Activated gamma-delta T cell treated with anti-CD3 and anti-CD28 coated beads, Interleukin-2, amount 50 U/mL, for 16 hours (primary cell): ENCODE measurements at places on chromosomes 1 and 21.

- no peak for DNase-seq
Observed at GRCh38 chr1:15120251-15120945, 33.1 kb upstream of the TMEM51 start.

DNA sequence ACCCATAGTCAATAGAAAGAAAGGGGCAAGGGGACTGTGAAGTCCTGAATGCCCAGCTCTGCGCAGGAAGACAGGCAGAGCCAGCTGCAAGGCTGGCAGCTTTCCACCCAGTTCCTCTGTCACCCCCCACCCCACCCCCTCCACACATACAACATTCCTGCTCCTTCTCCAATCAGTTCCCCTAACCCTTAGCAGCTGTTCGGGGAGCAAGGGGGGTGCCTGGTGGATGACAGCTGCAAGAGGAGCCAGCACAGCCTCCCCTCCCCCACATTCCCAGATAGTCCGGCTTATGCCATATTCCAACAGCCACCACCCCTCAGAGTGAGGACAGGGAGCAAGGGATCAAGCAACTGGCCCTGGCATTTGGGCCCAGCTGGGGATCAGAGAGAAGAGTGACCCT, 9.7 kb downstream of the ARHGEF2 start:
- no peak for DNase-seq

GRCh38 chr21:31903896-31904295, 31.1 kb downstream of the HUNK start:
- no peak for DNase-seq

DNA sequence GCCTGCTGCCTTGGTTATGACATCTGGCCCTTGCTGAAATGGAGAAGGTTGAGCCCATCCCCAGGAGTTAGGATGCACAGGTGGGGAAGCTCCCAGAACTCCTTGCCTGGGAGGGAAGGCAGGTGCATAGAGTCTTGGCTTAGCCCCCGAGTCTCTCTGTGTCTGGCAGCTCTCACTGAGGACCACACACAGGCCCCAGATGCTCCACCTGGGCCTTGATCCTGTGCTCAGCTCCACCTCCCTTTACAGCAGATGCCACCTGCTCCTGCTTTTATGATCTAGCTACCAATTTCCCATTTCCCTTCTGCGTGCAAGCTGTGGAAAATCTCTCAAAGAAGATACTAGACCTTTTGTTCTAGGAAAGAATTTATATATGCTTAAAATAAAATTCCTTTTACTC, 28.8 kb upstream of the KCNJ6 start:
- no peak for DNase-seq

DNA sequence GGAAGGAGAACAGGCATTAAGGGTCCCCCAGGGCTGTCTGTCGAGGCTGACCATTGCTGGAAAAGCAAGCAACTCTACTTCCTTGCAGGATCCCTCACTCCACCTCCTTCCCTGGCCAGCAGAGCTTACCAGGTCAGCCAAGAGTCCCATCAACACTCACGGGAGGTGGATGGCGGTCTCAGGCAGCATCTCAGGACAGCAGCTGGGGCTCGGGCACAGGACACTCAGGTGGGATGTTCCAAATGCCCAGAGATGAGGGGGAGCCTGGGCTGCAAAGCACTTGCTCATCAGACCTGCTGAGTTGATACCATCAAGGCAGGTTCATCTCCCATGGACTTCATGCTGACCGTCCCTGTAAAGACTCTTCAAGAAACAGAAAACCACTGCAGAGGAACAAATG, 559.8 kb downstream of the NPHP4 start:
- no peak for DNase-seq

DNA sequence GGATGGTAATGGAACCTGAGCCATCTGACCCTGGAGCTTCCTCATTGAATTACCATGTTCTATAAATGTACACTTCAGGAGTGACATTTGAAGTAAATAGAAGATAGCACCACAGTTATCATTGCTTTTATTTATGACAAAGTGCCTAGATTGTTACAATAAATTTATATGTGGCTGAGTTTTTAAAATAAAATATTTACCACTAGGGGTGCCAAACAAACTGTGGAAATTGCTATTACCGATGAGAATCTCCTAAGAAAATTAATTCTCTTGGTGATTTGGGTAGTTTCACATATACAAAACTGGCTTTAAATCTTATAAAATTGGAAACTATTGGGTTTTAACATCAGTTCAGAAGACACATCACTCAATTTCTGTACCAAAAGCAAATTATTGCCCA, 1.4 kb upstream of the TNR start:
- DNase-seq, result no peak

DNA sequence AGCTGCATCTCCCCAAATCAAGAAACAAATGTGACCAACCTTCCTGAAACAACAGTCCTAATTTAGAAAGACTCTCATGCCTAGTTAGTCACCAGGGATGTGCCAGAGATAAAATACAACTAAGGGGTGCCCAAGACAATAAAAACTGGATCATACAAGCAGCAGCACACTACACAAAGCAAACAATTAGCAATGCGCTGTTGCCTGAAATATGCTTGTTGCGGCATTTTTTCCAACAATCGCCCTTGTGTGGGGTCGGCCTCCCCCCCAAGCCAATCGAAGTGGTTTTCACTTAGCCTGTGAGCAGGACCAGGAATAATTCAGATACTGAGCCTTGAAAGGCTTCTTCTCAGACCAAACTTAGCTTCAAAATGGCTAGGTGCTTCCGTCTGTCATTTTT, 1.4 kb upstream of the STMN1 start:
- no peak for DNase-seq

DNA sequence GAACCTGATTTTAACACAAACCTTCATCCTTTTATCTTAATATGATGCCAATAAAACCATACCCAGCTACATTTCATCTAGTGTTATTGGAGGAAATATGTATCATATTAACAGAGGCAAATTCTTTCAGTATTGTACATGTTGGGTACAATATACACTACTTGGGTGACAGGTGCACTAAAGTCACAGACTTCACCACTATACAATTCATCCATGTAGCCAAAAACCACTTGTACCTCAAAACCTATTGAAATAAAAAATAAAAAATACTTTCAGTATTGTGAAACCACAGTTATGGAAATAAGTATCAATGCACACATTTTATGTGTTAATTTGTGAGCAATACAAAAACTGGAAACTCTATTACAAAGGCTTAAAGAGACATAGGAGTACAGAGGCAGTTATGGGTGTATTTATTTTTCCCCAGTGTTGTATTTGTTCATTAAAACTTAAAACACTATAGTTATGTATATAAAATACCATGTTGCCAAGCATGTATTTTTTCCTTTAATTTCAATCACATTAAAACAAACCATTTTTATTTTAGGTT, 25.1 kb upstream of the GPR88 start:
- DNase-seq, result no peak

DNA sequence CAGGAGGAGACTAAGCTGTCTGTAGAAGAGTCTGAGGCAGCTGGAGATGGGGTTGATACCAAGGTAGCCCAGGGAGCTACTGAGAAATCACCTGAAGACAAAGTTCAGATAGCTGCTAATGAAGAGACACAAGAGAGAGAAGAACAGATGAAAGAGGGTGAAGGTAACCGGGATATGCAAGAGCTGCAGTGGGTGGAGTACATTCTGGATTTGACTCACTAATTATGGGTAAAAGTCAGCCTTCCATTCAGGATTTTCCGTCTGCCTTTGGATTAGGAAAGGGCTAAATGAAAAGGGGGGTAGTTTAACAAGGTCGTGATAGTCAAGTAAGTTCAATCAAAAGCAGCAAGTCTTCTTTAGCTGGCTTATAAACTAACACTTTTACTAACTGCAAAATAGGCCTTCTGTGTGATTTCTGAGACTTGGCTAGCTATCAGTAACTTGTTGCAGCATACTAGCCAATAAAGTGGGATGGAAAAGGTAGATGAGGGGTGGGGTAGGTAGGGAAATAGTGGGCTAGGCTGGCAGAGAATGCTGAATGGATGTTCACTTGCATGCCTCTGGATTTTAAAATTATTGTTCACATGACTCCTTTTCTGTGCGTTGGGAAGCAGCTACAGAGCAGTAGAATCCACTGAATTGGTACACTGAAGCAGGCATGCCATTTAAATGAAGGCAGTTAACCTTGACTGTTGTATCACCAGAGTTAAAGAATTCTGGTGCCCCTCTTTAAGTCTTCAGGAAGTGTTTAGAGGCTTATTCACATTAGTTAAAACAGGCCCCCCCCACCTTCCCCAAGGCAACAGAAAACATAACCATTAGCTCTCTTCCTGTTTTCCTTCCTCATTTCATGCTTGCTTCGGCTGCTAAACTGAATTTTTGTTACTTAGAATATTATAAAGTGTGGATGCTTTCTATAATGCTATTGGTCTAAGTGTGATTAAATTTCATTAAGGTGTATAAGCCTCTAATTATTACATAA, 15.4 kb downstream of the CCDC17 start:
- DNase-seq, result no peak

DNA sequence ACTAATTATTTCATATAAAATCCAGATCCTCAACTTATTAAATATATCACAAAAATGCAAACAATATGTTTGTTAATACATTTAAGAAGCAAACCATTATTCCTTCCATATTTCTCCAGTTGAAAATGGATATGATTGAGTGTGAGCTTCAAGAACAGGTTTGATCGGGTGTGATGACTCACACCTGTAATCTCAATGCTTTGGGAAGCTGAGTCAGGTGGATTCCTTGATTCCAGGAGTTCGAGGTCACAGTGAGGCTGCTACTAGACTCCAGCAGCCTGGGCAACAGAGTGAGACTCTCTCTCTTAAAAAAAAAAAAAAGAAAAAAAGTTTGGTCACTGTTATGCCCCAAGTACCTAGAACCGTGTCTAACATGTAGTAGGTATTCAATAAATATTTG, 42.9 kb upstream of the RRP15 start:
- no peak for DNase-seq

DNA sequence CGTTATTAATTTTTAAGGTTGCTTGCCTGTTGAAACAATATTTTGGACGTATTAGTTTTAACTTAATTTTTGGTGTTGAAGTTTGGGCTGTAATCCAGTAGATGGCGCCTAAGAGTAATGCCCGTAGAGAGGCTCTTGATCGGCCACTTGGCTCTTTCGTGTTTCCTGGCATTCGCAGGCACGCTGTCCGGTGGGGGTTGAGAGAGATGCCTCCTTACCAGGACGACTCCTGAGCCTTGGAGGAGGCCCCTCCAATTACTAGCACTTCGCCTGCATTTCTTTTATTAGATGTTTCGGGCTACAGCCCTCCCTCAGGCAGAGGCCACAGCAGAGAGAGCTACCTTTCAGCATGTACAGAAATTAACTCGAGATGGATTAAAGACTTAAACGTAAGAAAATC, 12.0 kb downstream of the OR2M4 start:
- DNase-seq, result no peak

GRCh38 chr1:183841550-183841949, 36.6 kb downstream of the RGL1 start:
- DNase-seq, result no peak

DNA sequence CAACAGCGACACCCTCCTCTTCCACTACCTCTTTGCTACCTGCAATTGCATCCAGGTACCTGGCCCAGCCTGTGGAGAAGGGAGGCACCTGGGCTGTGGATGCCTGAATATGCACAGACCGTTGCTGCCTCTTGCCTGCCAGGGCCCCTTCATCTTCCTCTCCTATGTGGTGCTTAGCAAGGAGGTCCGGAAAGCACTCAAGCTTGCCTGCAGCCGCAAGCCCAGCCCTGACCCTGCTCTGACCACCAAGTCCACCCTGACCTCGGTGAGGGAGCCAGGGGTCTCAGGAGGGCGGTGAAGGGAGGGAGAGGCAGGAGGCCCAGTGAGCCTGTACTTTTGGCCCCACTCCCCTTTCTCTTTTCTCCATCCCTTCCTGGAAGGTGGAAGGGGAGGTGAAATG, 11.5 kb downstream of the PSRC1 start:
- no peak for DNase-seq

- peak; percentile 97 for DNase-seq
Observed at GRCh38 chr1:111592389-111593361, 26.9 kb upstream of the RAP1A start.

DNA sequence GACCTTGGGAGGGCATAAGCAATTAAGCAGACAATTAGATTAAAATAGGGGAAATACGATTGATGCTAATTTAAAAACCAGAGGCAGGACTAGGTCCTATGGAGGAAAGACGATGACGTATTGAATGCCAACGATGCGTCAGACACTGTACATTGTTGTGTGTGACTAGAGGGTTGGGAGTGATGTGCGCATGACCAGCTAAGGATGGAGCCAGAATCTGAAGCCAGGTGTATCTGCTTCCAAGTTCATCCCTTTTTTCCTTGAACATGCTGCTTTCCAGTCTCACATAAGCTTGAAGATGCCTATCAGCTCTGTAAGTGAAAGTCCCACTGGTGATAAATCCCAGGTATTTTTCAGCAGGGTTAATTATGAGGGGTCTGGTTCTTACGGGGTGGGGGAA, 576.2 kb downstream of the MATN1 start:
- DNase-seq, result no peak

DNA sequence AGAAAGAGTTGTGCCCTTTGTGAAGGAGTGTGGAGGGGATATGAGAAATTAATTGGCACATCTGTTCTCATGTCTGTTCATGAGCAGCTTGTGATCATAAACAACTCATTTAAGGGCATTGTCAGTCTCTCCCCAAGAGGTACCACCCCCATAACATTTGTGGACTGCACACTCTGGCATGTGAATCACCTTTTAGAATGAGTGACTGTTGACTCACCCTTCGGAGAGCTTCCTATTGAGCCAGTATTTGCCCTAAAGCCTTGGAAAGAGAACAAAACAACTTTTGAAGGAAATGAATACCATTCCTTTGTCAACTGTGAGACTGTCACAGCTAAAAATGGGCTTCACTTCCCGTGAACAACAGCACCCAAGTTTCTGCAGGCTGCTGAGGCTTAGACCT, 27.5 kb upstream of the MYSM1 start:
- no peak for DNase-seq

GRCh38 chr1:216531263-216532239, 108.3 kb upstream of the USH2A start:
- DNase-seq, result no peak

- no peak for DNase-seq
Observed at GRCh38 chr1:172322219-172323061, 98.0 kb upstream of the C1orf105 start.

DNA sequence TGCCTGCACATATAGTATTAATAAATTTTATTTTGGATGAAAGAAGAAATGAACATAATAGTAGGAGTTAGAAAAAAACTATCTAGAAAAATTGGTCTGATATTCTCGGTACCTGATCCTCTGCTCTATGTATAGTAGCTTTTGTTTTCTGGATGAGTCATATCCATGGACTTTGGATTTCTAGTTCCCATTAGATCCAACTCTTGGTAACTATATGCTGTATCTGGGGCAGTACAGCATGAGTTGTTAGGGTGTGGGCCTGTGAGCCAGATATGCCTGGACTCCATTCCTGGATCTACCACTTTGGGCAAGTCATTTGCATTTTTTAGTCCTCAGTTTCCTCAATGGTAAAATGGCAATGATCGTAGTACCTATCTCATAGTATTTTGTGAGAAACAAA, 372.2 kb upstream of the PKN2 start:
- DNase-seq, result no peak

- DNase-seq, result no peak
Observed at GRCh38 chr1:234435620-234436019, 43.4 kb downstream of the TARBP1 start.

GRCh38 chr21:16811011-16811410, 701.8 kb upstream of the CXADR start:
- DNase-seq, result no peak

GRCh38 chr1:17852383-17852782, 97.2 kb downstream of the ACTL8 start:
- DNase-seq, result no peak

- DNase-seq, result no peak
Observed at GRCh38 chr1:117146072-117146471, 24.5 kb upstream of the TRIM45 start.
